ENCODE measurements at places on chromosomes 6 and 20. TPM values are rescaled to one million over a fixed set of nuclear protein-coding genes. Genes with fewer than 3 reads are reported as not detected.
A peak's percentile ranks its signal among the peaks of the same experiment; 100 is the strongest.

The KPNA5 gene
- total RNA-seq, result 13.3 TPM

The SLC52A3 gene
- total RNA-seq, result not detected

GRCh38 chr6:165821754-165822153 is 158.7 kb upstream of the PDE10A start:
- DNase-seq, result no peak
- H3K4me3 ChIP-seq, result no peak overlapping the region
- peaks cover 15% of the 10 kb centered on the region for H3K4me1 ChIP-seq
- H3K27me3 ChIP-seq, result peaks cover 42% of the 10 kb centered on the region
- H3K27ac ChIP-seq, result no peak overlapping the region
- H3K36me3 ChIP-seq, result no peaks in the 10 kb centered on the region

The CST4 gene
- total RNA-seq, result not detected

The ZCCHC3 gene
- 58.9 TPM for total RNA-seq

The SLC26A8 gene
- 0.33 TPM for total RNA-seq

The TAAR6 gene
- not detected for total RNA-seq

DNA sequence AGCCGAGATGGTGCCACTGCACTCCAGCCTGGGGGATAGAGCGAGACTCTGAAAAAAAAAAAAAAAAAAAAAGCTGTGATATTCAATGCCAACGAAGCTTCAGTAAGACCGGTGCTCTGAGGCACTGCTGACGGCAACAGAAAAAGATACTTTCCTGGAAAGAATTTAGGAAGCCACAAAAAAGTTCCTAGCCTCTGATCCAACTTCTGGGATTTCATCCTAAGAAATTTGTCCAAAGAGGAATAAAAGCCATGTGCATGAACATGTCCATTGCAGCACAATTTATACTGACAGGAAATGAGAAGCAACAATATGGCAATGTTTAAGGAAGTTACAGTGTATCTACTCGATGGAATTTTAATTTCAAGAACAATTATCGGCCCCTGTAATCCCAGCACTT is 24.5 kb upstream of the CARMIL1 start:
- H3K27ac ChIP-seq, result no peak overlapping the region
- peaks cover 2% of the 10 kb centered on the region for H3K27me3 ChIP-seq
- no peaks in the 10 kb centered on the region for H3K36me3 ChIP-seq

The CCDC170 gene
- total RNA-seq, result 0.25 TPM

The RIMS1 gene
- total RNA-seq, result 4.5 TPM

DNA sequence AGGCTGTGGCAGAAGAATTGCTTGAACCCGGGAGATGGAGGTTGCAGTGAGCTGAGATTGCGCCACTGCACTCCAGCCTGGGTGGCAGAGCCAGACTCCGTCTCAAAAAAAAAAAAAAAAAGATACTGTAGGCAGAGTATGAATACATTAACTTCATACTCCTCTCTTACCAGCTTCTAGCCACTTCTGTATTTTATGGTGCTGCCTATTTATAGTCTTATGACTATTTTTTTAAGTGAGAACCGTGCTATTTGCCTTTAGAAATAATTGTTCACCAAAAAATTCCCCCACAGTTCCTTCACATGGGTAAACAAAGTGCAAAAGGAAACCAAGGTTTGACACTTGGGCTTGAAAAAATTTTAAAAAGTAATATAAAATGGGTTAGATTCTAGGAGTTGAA is 1.5 kb upstream of the SNRNP48 start:
- peak overlapping the region; percentile 21 for H3K4me3 ChIP-seq
- DNase-seq, result no peak
- H3K36me3 ChIP-seq, result peaks cover 9% of the 10 kb centered on the region
- no peak overlapping the region for H3K27ac ChIP-seq
- H3K27me3 ChIP-seq, result no peaks in the 10 kb centered on the region

DNA sequence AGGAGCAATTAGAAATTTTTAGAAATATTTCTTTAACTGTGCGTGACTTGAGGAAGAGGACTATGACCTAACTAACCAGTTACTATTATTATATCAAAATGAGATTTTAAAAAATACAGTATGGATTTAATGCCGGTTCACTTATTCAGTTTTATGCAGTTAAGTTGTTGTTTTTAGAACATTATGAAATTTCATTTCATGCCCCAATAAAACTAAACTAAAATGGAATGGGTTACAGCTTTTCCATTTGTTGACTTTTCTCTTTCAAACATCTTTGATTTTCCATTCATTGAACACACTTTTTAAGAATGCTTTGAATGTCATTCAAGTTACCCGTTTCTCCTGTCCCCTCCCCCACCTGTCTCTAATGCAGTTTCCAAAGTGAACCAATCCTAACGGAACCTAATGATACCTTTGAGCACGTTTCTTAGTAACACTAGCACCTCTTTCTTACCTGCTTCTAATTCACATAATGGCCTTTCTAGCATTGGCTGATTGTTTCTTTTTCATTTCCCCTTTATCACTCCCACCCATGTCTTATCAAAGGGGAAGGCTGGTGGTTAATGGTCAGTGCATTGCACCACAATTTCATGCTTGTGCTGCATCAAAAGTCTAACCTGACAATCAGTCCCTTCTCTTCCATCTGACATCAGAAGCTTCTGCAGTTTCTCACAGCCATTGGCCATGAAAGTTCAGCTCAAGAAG is 262.2 kb upstream of the TAB2 start:
- no peak overlapping the region for H3K4me3 ChIP-seq
- H3K27me3 ChIP-seq, result no peaks in the 10 kb centered on the region
- H3K4me1 ChIP-seq, result peaks cover 5% of the 10 kb centered on the region
- DNase-seq, result no peak
- H3K36me3 ChIP-seq, result no peaks in the 10 kb centered on the region

- H3K27me3 ChIP-seq, result no peaks in the 10 kb centered on the region
- H3K4me3 ChIP-seq, result no peak overlapping the region
- H3K36me3 ChIP-seq, result peaks cover 8% of the 10 kb centered on the region
- H3K27ac ChIP-seq, result no peak overlapping the region
- no peak for DNase-seq
- H3K4me1 ChIP-seq, result no peaks in the 10 kb centered on the region
Observed at GRCh38 chr6:108323710-108324466, 29.0 kb downstream of the AFG1L start.

DNA sequence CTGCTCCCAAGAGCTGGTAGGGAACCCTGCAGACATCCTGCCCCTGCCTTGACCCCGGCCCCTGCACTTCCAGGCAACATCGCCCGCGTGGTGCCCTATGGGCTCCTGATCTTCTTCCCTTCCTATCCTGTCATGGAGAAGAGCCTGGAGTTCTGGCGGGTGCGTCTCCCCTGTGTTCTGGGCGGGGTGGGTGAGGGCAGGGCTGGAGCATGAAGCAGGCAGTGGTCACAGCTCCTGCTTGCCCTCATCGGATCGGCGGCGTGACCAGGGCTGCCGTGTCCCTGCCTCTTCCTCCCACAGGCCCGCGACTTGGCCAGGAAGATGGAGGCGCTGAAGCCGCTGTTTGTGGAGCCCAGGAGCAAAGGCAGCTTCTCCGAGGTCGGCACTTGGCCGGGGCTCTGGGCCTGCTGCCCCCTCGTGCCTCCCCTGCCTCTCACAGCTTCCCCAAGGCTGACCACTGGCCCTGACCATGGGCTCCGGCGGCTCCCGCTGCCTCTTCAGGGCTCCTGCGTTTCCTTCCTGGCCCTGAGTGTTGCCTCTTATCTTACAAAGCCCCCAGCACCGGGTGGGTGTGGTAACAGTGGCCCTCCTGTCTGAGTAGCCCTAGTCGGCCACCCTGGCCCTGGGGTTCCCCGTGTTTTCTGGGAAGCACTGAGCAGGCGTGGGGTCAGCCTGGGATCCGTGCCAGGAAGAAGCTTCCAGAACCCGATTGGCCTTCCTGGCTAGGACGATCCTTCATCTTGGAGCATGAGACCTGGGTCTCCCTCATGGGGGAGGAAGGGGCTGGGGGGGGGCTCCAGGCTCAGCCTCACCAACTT is 8.0 kb upstream of the TNFRSF6B start:
- H3K36me3 ChIP-seq, result peaks cover 2% of the 10 kb centered on the region
- no peak overlapping the region for H3K27ac ChIP-seq
- no peak overlapping the region for H3K4me3 ChIP-seq
- H3K27me3 ChIP-seq, result peaks cover 3% of the 10 kb centered on the region
- DNase-seq, result no peak
- H3K4me1 ChIP-seq, result peaks cover 10% of the 10 kb centered on the region

The PRDM1 gene
- total RNA-seq, result 1.7 TPM

The FAM110A gene
- 16.8 TPM for total RNA-seq

GRCh38 chr6:1178590-1178989 is 133.3 kb upstream of the FOXQ1 start:
- H3K4me1 ChIP-seq, result no peaks in the 10 kb centered on the region
- H3K27ac ChIP-seq, result no peak overlapping the region
- no peaks in the 10 kb centered on the region for H3K36me3 ChIP-seq
- DNase-seq, result no peak
- no peak overlapping the region for H3K4me3 ChIP-seq

The ITPR3 gene
- total RNA-seq, result 16.0 TPM

The TNFRSF21 gene
- 16.4 TPM for total RNA-seq

The NTSR1 gene
- total RNA-seq, result not detected

GRCh38 chr20:36775826-36776225 is 2.3 kb upstream of the DSN1 start:
- H3K4me1 ChIP-seq, result peaks cover 32% of the 10 kb centered on the region
- no peaks in the 10 kb centered on the region for H3K36me3 ChIP-seq
- H3K27ac ChIP-seq, result no peak overlapping the region
- H3K4me3 ChIP-seq, result peak overlapping the region; percentile 85
- H3K27me3 ChIP-seq, result peaks cover 3% of the 10 kb centered on the region

GRCh38 chr20:45322952-45323383 is 14.9 kb upstream of the MATN4 start:
- H3K4me3 ChIP-seq, result no peak overlapping the region

GRCh38 chr6:89895276-89895874 is 1.1 kb downstream of the GJA10 start:
- peak; percentile 42 for DNase-seq
- H3K4me3 ChIP-seq, result no peak overlapping the region
- H3K27me3 ChIP-seq, result peaks cover 49% of the 10 kb centered on the region
- H3K27ac ChIP-seq, result no peak overlapping the region
- H3K36me3 ChIP-seq, result no peaks in the 10 kb centered on the region
- H3K4me1 ChIP-seq, result peaks cover 10% of the 10 kb centered on the region

The LY6G5C gene
- total RNA-seq, result 11.0 TPM

The GRM1 gene
- total RNA-seq, result 0.63 TPM

DNA sequence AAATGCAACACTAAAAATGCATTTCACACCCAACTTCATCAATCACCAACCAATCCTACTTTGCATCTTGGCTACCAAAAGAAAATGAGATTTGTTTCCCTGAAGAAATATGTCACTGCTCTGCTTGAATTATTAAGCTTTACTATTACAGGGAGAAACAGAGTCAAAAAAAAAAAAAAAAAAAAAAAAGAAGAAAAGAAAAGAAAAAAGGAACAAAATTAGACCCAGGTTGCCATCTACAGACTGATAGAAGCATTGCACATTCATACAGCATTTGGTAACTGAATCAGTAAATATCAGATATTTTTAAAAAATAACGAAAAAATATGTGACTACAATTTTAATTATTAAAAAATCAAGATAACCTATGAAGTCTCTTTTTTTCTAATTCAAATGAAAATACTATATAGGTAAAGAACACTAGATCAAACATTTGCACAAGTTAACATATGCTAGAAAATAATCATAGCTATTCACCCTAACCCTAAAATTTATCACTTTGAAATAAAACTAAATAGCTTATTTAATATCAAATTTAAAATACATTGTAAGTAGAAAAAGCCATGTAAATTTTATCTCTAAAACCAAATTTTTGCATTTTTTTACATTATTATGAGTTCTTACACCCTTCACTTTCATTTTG is 83.3 kb downstream of the DCDC2 start:
- H3K4me1 ChIP-seq, result no peaks in the 10 kb centered on the region
- no peaks in the 10 kb centered on the region for H3K36me3 ChIP-seq
- no peaks in the 10 kb centered on the region for H3K27me3 ChIP-seq

DNA sequence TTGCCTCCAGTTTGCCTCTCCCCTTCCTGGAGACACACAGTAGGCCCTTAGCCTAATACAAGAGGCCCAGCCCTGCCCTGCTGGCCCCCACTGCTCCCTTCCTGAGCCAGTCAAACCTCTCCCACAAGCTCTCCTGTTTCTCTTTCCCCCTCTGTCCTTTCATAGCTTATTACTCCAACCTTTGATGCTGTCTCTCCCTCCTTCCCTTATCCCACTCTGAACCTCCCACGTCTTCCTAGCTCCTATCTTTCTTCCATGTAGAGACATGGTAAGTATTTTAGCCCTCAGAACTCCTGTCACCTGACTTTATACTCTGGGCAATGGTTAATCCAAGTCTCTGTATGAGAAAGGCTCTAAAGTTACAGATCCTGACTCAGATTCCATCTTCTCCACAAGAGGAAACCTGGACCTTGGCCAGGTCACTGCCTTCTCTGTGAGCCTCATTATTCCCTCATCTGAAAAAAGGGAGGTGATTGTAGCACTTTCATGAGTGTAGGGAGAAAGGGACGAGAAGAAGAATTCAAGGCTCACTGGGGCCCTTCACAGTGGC is 6.7 kb downstream of the TGIF2 start:
- H3K4me1 ChIP-seq, result peaks cover 14% of the 10 kb centered on the region
- H3K27ac ChIP-seq, result no peak overlapping the region
- DNase-seq, result no peak
- peak overlapping the region; percentile 14 for H3K4me3 ChIP-seq
- no peaks in the 10 kb centered on the region for H3K27me3 ChIP-seq
- peaks cover 4% of the 10 kb centered on the region for H3K36me3 ChIP-seq

- no peak overlapping the region for H3K27ac ChIP-seq
- H3K4me1 ChIP-seq, result no peaks in the 10 kb centered on the region
- peaks cover 2% of the 10 kb centered on the region for H3K27me3 ChIP-seq
- H3K4me3 ChIP-seq, result no peak overlapping the region
- no peak for DNase-seq
Observed at GRCh38 chr6:7916959-7917358, 6.4 kb upstream of the TXNDC5 start.

The FOXO3 gene
- total RNA-seq, result 32.8 TPM

- no peak overlapping the region for H3K4me3 ChIP-seq
- peaks cover 2% of the 10 kb centered on the region for H3K27me3 ChIP-seq
- H3K27ac ChIP-seq, result no peak overlapping the region
- H3K4me1 ChIP-seq, result peaks cover 6% of the 10 kb centered on the region
Observed at GRCh38 chr20:23097636-23098580, 11.8 kb upstream of the CD93 start.

The CST1 gene
- total RNA-seq, result not detected

- peaks cover 67% of the 10 kb centered on the region for H3K4me1 ChIP-seq
- H3K36me3 ChIP-seq, result peaks cover 8% of the 10 kb centered on the region
- no peak for DNase-seq
- peaks cover 2% of the 10 kb centered on the region for H3K27me3 ChIP-seq
- peak overlapping the region; percentile 100 for H3K4me3 ChIP-seq
Observed at GRCh38 chr6:42448391-42448790, 3.3 kb downstream of the TRERF1 start.

- H3K4me3 ChIP-seq, result no peak overlapping the region
- peaks cover 6% of the 10 kb centered on the region for H3K4me1 ChIP-seq
- H3K27me3 ChIP-seq, result peaks cover 7% of the 10 kb centered on the region
- peak; percentile 32 for DNase-seq
- no peaks in the 10 kb centered on the region for H3K36me3 ChIP-seq
Observed at GRCh38 chr6:48765352-48765961, 654.5 kb upstream of the PTCHD4 start.

The CST2 gene
- total RNA-seq, result not detected

- peak overlapping the region; percentile 50 for H3K4me3 ChIP-seq
- H3K4me1 ChIP-seq, result peaks cover 60% of the 10 kb centered on the region
- DNase-seq, result peak; percentile 19
- peak overlapping the region; percentile 39 for H3K27ac ChIP-seq
- no peaks in the 10 kb centered on the region for H3K27me3 ChIP-seq
Observed at GRCh38 chr6:138526822-138527235, 27.5 kb upstream of the NHSL1 start.

All from neural crest cell (in vitro differentiated cells).